ENCODE measurements at places on chromosomes 2 and 18.

DNA sequence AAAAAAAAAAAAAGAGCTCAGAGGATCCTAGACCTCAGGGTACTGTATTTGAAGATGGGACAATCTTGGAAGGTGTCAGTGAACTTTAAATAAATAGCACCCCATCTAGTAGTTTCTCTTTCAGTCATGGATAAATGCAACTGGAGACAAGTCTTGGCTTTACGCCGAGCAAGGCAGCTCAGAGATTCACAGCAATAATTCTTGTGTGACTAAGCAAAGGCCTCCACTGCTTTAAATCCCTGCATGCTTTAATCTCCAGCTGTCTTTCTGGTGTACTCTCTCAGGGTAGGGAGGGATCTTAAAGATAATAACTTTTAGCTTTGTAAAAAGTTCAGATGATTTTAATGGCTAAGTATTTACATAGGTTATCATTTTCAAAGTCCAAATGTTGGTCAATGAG lies 36.3 kb downstream of the NRXN1 start:
- DNase-seq: peak; percentile 81

DNA sequence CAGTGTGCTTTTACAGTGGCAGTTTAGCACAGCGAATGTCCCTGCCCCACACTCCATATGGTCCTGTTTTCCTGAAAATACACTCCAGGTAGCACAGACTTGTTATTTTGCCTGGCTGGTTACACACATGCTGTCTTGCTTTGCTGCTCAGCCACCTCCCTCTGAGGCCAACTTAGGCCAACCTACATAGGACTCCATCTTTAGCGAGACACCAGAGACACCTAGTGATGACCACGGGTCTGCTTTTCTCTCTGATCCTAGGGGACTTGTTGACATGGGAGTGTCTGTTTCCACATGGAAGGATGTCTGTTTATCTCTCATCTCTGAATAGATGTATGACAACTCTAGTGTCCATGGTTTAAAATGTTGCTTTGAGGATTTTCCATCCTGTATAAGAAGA lies 43.3 kb downstream of the PLEKHB2 start:
- DNase-seq: no peak

DNA sequence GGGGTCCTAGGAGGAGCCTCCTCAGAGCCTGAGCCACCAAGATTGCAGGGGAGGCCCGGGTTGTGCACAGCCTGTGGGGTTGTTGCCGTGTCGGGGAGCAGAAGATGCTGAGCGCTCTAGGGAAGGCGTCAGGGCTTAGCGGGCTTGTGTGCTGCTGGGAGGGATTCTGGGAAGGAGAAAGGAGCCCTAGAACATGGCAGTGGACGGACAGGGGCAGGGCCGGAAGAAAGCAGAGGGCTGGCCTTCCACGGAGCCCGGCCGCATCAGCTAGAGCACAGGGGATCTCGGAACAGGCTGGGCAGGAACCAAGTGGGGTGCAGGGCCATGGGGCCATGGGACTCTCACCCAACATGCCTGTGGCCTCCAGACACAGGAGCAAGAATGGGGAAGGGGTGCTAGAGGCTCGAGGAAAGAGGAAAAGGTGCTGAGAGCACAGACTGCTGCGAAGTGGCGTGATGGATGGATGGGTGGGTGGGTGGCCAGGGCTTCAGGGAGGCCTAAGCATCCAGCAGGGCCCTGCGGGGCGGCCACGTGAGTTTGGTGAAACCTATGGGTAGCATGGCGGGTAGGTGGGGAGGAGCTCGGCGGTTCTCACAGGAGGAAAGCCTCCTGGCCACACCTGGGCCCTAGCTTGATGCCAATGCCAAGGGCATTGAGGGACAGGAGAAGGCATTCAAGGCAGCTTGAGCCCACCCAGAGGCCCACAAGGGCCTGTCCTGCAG lies 35.8 kb downstream of the MTERF4 start:
- DNase-seq: no peak

DNA sequence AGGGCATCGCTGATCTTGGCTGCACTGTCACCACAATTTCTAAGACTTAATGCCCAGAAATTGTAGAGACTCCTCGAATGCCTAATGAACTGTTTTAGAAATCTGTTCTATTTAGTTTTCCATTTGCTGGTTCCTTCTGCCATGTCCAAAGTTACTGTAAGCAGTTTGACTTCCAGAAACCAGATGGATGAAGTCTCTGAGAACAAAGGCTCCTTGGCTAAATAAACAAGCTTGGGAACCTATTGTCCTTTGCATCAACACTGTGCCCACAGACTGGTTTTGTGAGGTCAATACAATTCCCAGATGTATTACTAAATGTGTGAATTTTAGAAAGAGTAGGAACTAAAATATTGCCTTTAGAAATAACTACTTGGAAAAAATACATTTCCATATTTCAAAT lies 600.2 kb downstream of the NYAP2 start:
- DNase-seq: no peak

DNA sequence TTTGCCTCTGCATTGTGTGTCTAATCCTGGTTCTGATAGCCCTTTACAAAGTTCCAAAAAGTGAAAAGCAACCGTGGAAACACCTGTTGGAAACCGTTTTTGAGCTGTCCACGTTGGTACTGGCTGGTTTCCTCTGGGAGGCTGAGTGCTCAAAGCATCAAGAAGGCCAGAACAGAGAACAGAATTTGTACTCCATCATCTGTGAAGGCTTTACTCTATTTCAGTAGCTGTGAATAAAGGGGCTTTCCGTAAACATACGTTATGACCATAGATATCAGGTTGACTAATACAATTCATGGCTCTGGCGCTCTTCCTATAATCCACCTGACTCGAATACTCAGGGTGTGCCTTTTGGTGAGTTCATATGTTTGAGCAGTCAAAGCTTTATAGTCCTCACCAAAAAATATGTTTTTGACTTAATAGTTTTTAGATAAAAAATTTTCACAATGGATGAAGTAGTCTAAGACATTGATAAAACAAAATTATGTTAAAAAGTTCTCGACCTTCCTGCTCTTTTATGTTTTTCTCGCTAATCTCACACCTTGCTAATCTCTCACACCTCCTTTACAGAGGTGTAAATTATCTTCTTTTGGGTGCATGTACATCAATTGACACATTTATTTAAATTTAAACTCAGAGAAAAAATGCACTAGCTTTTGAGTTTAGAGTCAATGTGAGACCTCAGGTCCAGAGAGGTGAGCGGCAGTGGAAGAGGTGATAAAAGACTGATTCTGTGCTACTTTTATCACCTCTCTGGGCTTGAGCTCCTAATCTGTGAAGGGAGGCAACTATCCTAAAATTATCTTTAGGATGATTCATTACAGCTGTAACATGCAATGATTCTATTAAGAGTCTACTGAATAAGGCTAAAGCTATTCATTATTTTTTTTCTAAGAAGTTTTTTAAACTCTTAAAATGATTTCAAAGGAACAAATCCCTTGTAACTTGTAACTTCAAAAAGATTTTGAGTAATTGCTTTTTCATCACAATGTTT lies 65.3 kb downstream of the CXCR4 start:
- no peak for DNase-seq
